ENCODE measurements at places on chromosomes 11 and 22. TPM values are rescaled to one million over a fixed set of nuclear protein-coding genes. Genes with fewer than 3 reads are reported as not detected.

ACTN3 gene
- not detected for total RNA-seq

- H3K4me1 ChIP-seq, result peaks cover 44% of the 10 kb centered on the region
- DNase-seq, result no peak
- no peaks in the 10 kb centered on the region for H3K27me3 ChIP-seq
- no peak overlapping the region for H3K27ac ChIP-seq
- no peak overlapping the region for H3K4me3 ChIP-seq
Observed at GRCh38 chr22:42610186-42610585, 4.5 kb downstream of the POLDIP3 start.

HTR3B gene
- total RNA-seq, result not detected

FBLN1 gene
- total RNA-seq, result 1.1 TPM

DNA sequence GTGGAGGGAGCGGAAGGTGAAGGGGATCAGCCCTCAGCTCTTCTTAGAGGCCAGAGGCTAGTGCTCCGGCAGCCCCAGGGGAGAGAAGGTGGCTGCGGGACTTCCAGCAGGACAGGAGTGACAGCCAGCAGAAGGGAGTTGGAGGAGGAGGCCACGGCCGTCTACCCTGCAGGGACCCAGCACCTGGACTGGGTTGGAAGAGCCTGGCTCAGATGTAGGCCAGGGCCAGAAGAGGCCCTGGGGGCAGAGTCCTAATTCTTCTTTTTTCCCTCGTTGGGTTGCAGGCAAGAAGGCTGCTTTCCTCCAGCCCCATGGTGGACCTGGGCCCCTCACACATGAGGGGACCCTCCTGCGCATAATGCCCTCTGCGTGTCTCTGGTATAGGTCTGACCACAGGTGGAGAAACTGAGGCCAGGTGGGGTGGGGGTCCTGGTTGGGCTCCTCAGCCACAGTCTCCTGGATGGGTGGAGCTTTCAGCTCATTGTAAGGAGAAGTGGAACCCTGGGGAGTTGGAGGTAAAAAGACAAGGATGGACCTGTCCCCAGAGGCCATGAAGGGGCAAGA, 2.3 kb upstream of the MCAM start:
- peaks cover 10% of the 10 kb centered on the region for H3K4me1 ChIP-seq
- H3K36me3 ChIP-seq, result no peaks in the 10 kb centered on the region
- no peak overlapping the region for H3K4me3 ChIP-seq
- H3K27me3 ChIP-seq, result peaks cover 6% of the 10 kb centered on the region
- DNase-seq, result no peak
- H3K27ac ChIP-seq, result no peak overlapping the region

RIMBP3B gene
- 0.83 TPM for total RNA-seq

GRCh38 chr22:44972363-44973083, 37.3 kb downstream of the PHF21B start:
- no peak overlapping the region for H3K4me3 ChIP-seq
- no peaks in the 10 kb centered on the region for H3K36me3 ChIP-seq
- DNase-seq, result no peak
- no peaks in the 10 kb centered on the region for H3K27me3 ChIP-seq

DNA sequence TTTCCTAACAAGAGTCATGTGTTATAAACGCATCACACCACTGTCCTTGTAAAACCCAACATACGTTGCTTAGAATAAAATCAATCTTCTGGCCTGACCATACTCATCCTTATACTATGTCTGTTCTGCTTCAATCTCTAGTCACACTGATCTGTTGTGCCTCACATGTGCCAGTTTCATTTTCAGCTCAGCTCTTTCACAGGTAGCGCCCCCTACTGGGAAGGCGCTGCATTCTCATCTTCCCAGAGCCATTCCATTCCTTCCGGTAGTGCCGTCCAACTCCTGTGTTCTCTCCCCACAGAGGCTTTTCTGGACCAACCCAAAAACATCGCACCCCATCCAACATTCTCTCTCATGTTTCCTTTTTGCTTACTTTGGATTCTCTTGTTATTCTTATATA, 22.2 kb downstream of the CASP5 start:
- H3K36me3 ChIP-seq, result no peaks in the 10 kb centered on the region
- no peaks in the 10 kb centered on the region for H3K4me1 ChIP-seq
- no peak overlapping the region for H3K27ac ChIP-seq

DNA sequence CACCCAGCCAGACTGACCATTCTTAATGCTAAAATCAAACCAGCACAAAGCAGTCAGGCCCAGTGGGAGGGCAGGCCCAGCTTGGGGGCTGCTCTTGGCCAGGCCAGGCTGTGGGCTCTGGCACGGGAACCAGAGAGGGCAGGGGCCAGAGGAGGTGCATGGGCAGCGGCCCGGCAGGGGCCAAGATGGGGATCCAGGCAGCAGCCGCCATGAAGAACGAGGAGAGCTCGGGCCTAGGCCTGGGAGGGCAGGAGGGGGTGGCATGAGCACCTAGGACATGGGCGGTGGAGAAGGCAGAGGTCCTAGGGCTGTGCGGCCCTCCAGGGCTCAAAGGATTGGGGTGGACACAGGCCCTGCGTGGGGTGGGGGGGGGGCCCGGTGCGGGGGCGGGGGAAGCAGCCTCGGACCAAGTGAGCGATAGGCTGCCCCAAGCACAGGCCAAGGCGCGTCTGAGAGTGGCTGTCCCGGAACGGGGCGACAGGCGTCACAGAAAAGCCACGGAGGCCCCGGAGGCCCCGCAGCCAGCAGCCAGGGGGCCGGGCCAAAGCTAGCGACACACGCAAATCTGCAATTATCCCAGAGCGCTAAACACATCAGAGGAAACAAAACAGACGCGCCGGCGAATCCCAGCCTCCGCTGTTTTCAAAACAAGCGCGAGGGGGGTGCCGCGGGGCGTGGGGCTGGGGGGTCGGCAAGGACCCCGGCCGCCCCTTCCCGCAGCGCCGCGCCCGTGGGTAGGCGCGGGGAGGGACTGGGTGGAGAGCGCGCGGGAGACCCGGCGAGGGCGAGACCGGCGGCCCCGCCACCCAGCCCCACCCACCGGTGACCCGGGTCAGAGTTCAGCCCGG, 8.3 kb downstream of the PLXNB2 start:
- no peaks in the 10 kb centered on the region for H3K4me1 ChIP-seq
- no peaks in the 10 kb centered on the region for H3K27me3 ChIP-seq
- H3K27ac ChIP-seq, result no peak overlapping the region
- DNase-seq, result no peak

DNA sequence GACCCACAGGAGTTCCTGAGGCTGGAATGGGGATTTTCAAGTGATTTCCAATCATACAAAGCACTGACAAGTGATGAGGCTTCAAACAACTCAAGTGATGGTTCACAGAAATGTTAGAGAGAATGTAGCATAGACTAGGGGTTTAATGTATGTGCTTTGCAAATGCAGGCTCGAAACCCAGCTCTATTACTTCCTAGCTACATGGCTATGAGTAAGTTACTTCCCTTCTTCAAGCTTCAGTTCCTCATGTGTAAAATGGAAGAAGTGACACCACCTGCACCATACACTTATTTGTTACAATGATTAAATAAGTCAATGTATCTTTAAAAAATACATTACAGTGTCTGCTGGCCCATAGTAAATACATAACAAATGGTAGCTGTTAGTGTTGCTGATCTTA, 139.8 kb downstream of the CCDC81 start:
- no peak overlapping the region for H3K27ac ChIP-seq
- no peaks in the 10 kb centered on the region for H3K4me1 ChIP-seq
- DNase-seq, result no peak
- no peaks in the 10 kb centered on the region for H3K27me3 ChIP-seq
- no peak overlapping the region for H3K4me3 ChIP-seq

GRCh38 chr11:23236826-23237555, 376.7 kb upstream of the CCDC179 start:
- H3K27ac ChIP-seq, result no peak overlapping the region
- no peaks in the 10 kb centered on the region for H3K27me3 ChIP-seq
- no peaks in the 10 kb centered on the region for H3K36me3 ChIP-seq
- no peak for DNase-seq
- H3K4me1 ChIP-seq, result no peaks in the 10 kb centered on the region
- H3K4me3 ChIP-seq, result no peak overlapping the region

GRCh38 chr11:60887556-60887955, 18.8 kb downstream of the PRPF19 start:
- H3K4me1 ChIP-seq, result no peaks in the 10 kb centered on the region
- H3K4me3 ChIP-seq, result no peak overlapping the region
- no peak overlapping the region for H3K27ac ChIP-seq
- peak; percentile 14 for DNase-seq

- no peaks in the 10 kb centered on the region for H3K27me3 ChIP-seq
- no peaks in the 10 kb centered on the region for H3K4me1 ChIP-seq
- no peak overlapping the region for H3K27ac ChIP-seq
- no peak overlapping the region for H3K4me3 ChIP-seq
- no peak for DNase-seq
- H3K36me3 ChIP-seq, result peaks cover 22% of the 10 kb centered on the region
Observed at GRCh38 chr22:46352691-46353386, 17.3 kb downstream of the TRMU start.

ANKK1 gene
- 4.2 TPM for total RNA-seq

C11orf42 gene
- not detected for total RNA-seq

MED15 gene
- total RNA-seq, result 235 TPM

DNA sequence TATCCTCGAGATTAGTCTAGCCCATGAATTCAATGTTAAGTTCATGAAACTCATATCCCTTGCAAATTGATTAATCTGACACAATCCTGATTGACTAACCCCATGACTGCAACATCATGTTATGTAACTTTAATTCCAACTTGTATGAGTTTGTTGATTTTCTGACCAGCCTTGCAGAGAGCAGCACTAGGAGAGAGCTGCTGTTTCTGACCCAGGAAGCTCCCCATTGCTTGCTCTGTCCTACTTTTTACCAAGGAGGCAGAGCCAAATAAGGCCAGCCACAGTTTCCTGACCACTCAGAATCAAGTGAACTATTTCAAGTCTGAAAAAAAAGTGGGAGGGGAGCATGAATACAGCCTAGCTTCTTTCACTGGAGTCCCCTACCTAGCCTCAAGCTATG, 13.2 kb downstream of the MPZL3 start:
- H3K27ac ChIP-seq, result no peak overlapping the region
- H3K27me3 ChIP-seq, result no peaks in the 10 kb centered on the region
- H3K4me3 ChIP-seq, result no peak overlapping the region
- peaks cover 45% of the 10 kb centered on the region for H3K4me1 ChIP-seq
- peaks cover 20% of the 10 kb centered on the region for H3K36me3 ChIP-seq

- H3K4me1 ChIP-seq, result no peaks in the 10 kb centered on the region
- DNase-seq, result no peak
- no peak overlapping the region for H3K4me3 ChIP-seq
- no peak overlapping the region for H3K27ac ChIP-seq
- peaks cover 4% of the 10 kb centered on the region for H3K27me3 ChIP-seq
Observed at GRCh38 chr11:77223797-77224196, 77.7 kb downstream of the GDPD4 start.

- no peak for DNase-seq
- peaks cover 16% of the 10 kb centered on the region for H3K36me3 ChIP-seq
- H3K4me1 ChIP-seq, result peaks cover 13% of the 10 kb centered on the region
- H3K27me3 ChIP-seq, result no peaks in the 10 kb centered on the region
Observed at GRCh38 chr22:21937041-21937820, 15.4 kb downstream of the PPM1F start.

- H3K36me3 ChIP-seq, result peaks cover 5% of the 10 kb centered on the region
- H3K27me3 ChIP-seq, result no peaks in the 10 kb centered on the region
- no peak overlapping the region for H3K4me3 ChIP-seq
- no peak for DNase-seq
- H3K27ac ChIP-seq, result no peak overlapping the region
- H3K4me1 ChIP-seq, result no peaks in the 10 kb centered on the region
Observed at GRCh38 chr11:17828311-17828751, 93.8 kb downstream of the KCNC1 start.

GRCh38 chr11:23729088-23729487, 767.8 kb upstream of the LUZP2 start:
- no peak overlapping the region for H3K4me3 ChIP-seq
- H3K36me3 ChIP-seq, result no peaks in the 10 kb centered on the region
- DNase-seq, result no peak
- no peak overlapping the region for H3K27ac ChIP-seq
- no peaks in the 10 kb centered on the region for H3K4me1 ChIP-seq

GRCh38 chr11:69308936-69309615, 15.1 kb downstream of the MYEOV start:
- H3K4me1 ChIP-seq, result peaks cover 27% of the 10 kb centered on the region
- no peaks in the 10 kb centered on the region for H3K36me3 ChIP-seq
- no peak for DNase-seq
- no peak overlapping the region for H3K27ac ChIP-seq
- H3K27me3 ChIP-seq, result no peaks in the 10 kb centered on the region

DNA sequence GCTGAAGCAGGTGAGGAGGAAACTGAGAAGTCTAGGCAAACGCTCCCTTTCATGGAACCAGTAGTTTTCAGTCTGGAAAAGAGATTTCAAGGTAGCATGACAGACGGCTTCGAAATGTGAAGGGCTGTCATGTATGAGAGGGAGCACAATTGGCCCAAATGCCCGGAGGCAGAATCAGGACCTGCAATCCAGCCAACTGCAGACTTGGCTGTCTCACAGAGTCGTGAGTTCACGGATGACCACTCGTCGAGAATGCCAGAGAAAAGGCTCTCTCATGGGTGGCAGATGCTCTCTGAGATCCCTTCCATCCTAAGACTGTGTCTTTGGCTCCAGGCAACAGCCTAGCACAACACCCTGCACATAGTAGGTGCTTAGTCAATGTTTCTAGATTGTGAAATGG, 134.8 kb downstream of the DSCAML1 start:
- DNase-seq, result no peak
- H3K4me3 ChIP-seq, result no peak overlapping the region
- no peak overlapping the region for H3K27ac ChIP-seq
- H3K4me1 ChIP-seq, result no peaks in the 10 kb centered on the region
- H3K27me3 ChIP-seq, result no peaks in the 10 kb centered on the region

YPEL1 gene
- total RNA-seq, result 2.5 TPM

DNA sequence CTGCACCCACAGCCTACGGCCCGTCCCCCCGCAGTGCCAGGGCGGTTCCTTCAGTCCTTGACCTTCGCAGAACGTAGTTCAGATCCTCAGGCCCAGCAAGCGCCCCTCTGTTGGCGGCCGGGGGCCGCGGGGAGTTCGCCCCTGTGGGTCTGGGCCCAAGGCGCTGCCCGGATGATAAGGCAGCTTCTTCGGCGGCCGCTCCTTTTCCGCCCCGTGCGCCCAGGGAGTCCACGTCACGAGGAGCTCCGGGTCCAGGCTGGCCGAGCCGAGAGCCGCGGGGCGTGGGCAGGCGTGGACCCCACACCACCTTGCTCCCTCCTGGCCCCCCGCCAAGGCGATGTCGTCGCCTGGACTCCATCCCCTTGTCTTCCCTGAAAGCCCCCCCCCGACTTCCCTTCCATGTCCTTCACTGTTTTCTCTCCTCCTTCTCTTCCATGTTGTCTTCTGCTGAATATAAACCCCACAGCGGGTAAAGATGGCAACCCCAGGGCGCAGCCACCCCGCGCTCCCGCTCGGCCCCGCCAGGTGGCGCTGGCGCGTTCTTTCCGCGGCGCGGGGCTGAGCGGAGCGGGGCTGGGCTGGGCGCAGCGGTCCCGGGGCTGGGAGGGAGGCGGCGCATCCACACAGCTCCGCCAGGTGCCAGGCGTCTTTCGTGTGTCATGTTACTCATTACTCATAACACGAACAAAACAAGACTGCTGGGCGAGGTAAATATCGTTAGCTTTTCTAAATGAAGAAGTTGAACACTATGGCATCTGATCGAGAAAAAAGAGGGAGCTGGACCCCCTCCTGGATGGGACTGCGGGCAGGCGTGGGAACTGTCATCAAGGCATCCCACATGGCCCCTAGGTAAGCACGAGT, 321.0 kb downstream of the NTM start:
- no peaks in the 10 kb centered on the region for H3K36me3 ChIP-seq
- no peaks in the 10 kb centered on the region for H3K27me3 ChIP-seq

Data from naive thymus-derived CD4-positive, alpha-beta T cell (primary cell).